ENCODE measurements at places on chromosomes 12 and 14.

GRCh38 chr12:41190338-41190737 lies 2.2 kb downstream of the PDZRN4 start:
- DNase-seq, result no peak

DNA sequence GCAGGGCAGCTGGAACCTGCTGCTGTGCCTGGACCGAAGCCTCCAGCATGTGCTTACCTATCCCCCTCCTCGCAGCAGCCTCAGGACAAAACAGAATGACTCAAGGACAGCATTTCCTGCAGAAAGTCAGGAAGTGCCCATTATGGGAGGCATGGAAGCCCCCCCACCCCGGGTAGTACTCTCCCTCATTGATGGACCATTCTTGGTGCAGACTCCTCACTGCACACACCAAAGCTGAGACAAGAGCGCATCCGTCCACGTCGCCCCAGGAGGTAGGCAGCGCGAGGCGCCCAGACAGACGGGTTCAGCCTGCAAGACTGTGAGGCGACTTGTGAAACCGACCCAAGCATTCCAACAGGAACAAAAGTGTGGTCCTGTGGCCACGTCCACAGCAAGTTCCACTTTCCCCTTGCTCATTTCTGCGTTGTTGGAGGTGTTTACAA lies 243.9 kb upstream of the ATXN7L3B start:
- DNase-seq, result no peak

DNA sequence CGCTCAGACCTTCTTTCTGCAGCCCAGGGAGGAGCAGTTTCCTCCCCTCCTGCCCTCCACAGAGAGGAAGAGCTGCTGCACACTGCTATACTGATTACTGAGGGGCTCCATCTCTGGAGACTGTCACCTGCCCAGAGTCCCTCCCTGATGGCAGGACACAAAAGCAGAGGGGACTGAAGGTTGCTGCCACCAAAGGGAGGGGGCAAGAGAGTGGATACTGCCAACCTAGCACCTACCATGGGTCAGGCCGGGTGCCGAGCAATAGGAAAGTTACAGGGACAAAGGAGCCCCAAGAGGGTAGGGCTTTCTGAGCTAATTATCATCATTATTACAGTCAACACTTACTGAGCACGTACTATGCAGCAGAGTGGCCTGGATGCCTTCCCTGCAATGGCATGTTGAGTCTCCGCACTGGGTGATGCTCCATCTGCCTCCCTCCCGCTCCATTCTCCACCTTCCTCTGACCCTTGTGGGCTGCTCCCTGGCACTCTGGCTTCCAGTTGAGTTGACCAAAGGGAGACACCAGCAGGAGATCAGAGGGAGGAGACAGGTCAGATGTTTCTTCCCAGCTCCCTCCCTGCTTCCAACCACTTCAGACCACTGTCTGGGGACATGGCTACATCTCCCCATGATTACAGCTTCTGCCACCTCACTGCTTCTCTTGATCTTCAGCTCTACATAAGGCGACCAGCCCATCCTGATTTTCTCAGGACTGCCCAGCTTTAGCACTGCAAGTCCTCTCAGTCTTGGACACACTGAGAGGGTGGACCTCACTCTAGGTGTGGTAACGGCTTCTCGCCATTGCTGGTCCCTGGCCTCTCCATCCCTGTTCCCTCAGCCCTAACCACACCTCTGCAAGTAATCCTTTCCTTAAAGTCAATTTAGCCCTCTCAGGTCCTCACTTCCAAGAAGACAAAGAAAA lies 2.6 kb upstream of the KRT79 start:
- DNase-seq, result no peak

DNA sequence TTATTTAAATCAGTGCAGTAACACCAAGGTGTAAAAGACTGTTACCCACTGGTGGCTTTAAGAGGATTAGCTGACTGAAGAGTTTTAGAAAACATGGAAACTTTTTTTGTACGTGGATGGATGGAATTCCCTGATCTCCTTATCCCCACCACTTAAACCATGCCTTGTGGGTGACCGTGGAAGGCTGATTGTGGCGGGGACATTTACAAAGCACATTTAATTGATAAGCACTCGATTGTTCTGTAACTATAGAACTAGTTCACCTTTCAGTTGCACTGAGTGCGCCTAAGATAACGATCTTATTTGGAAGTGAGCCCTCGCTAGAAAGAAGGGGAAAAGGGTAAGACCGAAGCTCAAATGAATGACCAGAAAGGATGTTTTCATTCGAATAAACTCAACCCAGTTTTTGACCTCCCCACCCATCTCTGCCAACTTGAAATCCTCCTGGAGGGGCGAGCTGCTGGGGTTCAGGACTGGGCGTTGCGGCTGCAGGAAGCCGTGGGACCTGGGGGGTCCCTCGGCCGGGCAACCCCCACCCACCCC lies 688 bp upstream of the RASSF3 start:
- DNase-seq, result no peak

- DNase-seq, result no peak
These were observed 473.9 kb downstream of the BCL11B start for GRCh38 chr14:98798099-98798498.
